Endothelial cell of umbilical vein (primary cell): ENCODE measurements at places on chromosomes 5 and 9.

DNA sequence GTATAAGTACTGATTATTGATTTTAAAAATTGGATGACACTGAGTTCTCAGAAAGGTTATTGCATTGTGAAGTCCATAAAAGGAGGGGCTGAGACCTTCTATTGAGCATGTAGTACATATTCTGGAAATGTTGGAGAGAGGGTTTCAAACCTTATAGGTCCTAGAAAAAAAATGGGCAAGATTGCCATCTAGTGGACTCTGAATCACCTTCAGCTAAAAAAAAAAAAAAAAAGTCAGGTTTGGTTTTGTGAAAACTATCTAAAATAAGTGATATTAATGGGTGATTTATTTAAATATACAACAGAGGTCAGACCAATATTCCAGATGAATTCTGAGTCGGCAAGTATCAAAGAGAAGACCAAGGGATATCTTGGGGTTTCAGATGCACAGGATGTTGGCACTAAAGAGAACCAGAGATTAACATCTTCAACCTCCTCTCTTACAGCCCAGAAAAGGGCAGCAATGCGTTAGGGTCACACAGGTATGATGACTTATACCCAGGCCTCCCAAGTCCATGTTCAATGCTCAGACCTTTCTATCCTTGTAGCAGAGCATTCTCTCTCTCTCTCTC, 109.8 kb upstream of the NMUR2 start:
- no peak overlapping the region for H3K4me3 ChIP-seq
- no peaks in the 10 kb centered on the region for H3K27me3 ChIP-seq
- H3K36me3 ChIP-seq = no peaks in the 10 kb centered on the region

- no peaks in the 10 kb centered on the region for H3K36me3 ChIP-seq
- no peak overlapping the region for H3K4me3 ChIP-seq
- no peak for DNase-seq
- peaks cover 41% of the 10 kb centered on the region for H3K4me1 ChIP-seq
- no peaks in the 10 kb centered on the region for H3K27me3 ChIP-seq
- H3K27ac ChIP-seq = no peak overlapping the region
These were observed 1.9 kb downstream of the NPDC1 start for GRCh38 chr9:137044037-137044436.

DNA sequence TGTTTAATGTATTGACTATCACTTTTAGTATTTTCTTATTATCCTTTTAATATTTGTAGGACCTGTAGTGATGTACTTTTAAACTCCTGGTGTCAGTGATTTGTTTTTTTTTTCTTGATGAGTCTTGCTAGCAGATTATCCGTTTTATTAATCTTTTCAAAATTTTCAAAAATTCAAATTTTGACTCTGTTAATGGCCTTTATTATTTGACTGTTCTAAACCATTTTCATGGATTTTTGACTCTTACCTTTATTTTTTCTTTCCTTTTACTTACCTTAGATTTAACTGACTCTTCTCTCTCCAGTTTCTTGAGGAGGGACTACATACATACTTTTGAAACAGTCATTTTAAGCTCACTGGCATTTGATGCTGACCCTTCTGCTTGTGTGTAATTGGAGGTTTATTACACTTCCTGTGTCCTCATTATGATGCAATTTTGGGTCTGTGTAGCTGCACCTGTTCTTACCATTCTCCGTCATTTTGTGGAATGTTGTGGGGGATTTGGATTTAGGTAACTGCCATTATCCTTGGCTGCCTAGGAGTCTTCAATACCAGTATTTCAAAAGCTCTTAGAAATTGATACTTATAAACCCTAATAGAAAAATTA, 32.0 kb upstream of the EXOC3 start:
- DNase-seq = no peak
- no peak overlapping the region for H3K4me3 ChIP-seq
- peaks cover 13% of the 10 kb centered on the region for H3K4me1 ChIP-seq
- no peak overlapping the region for H3K27ac ChIP-seq
- H3K36me3 ChIP-seq = no peaks in the 10 kb centered on the region

DNA sequence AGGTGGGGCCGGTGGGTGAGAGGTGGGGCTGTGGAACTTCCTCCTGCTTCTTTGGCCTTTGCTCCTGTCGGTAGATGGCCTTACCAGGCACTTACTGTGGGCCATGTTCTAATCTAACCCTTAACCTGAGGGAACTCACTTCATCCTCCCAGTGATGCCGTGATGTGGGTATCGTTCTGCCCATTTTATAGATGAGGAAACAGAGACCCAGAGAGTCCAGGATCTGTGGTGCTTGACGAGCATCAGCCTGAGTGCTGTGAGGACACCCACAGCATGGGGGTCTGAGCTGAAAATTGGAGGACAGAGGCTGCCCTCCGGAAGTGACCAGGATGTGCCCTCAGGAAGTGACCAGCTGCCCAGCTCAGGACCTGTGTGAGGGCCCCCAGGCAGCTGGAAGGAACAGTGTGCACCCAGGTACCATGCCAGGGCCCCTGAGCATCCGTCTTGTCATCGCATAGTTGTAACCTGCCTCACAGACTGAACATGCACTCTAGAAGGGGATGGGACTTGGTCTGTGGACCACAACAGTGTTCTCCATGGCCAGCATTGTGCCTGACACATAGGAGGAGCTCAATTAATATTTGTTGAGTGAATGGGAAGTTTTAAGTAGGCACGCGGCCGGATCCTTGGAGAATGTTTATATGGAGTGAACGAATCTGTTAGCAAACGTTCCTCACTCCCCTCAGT, 8.5 kb downstream of the NEK6 start:
- peak overlapping the region; percentile 87 for H3K27ac ChIP-seq
- no peaks in the 10 kb centered on the region for H3K36me3 ChIP-seq
- H3K27me3 ChIP-seq = no peaks in the 10 kb centered on the region
- peak; percentile 43 for DNase-seq
- no peak overlapping the region for H3K4me3 ChIP-seq

DNA sequence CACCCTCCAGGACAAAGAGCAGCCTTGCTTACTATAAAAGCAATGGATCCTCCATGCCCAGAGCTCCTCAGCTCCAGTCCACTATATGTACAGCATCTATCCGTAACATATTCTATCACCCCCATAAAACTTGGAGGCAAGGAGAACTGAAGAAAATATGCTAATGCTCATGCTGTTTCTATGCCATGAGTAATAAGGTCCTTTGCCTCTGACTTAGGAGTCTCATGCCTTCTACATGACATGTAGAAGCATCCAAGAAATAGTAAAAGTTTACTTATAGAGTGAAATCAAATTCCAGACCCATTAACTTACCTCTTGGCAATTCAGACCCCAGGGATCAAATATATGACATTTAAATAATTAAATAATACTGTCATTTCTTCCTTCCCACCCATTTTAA, 33.7 kb downstream of the SSBP2 start:
- DNase-seq = no peak
- peaks cover 10% of the 10 kb centered on the region for H3K4me1 ChIP-seq
- H3K36me3 ChIP-seq = no peaks in the 10 kb centered on the region
- no peaks in the 10 kb centered on the region for H3K27me3 ChIP-seq
- no peak overlapping the region for H3K27ac ChIP-seq
- no peak overlapping the region for H3K4me3 ChIP-seq

GRCh38 chr5:102700916-102701315, 54.2 kb upstream of the PAM start:
- H3K27ac ChIP-seq = no peak overlapping the region
- H3K36me3 ChIP-seq = no peaks in the 10 kb centered on the region
- no peaks in the 10 kb centered on the region for H3K27me3 ChIP-seq
- no peak for DNase-seq

DNA sequence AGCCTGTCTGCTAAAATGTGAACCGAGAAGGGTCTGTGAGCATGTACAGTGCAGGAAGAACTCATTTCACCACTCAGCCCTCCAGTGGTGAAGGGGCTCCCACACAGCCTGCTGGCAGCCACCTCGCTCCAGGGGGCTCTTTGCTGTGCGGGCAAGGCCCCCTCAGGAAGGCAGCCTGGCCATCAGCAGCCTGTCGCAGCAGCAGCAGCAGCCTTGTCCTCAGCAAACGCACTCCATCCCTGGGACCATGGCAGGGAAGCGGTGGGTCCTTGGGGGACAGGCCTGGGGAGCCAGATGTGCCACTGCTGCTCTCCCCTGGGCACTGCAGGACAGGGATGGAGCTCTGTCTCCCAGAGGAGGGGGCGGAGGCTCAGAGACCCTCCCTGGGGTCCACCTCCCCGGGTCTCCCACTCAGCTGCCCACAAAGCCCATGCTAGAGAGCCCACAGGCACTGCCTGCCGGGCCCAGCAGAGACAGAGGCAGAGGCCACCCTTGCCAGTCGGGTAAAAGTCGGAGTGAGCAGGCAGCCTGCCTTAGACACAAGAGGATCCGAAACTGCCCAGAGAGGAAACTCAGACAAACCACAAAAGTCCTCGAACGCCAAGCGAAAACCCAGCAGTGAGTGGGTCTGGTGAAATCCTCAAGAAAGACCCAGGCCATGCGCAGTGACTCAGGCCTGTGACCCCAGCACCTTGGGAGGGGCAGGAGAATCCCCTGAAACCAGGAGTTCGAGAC, 8.0 kb downstream of the BRD3 start:
- H3K27ac ChIP-seq = no peak overlapping the region
- peaks cover 3% of the 10 kb centered on the region for H3K36me3 ChIP-seq
- no peak overlapping the region for H3K4me3 ChIP-seq

- no peak overlapping the region for H3K27ac ChIP-seq
- no peaks in the 10 kb centered on the region for H3K4me1 ChIP-seq
- DNase-seq = no peak
- H3K4me3 ChIP-seq = no peak overlapping the region
These were observed 15.9 kb downstream of the EBF1 start for GRCh38 chr5:159083548-159084452.

DNA sequence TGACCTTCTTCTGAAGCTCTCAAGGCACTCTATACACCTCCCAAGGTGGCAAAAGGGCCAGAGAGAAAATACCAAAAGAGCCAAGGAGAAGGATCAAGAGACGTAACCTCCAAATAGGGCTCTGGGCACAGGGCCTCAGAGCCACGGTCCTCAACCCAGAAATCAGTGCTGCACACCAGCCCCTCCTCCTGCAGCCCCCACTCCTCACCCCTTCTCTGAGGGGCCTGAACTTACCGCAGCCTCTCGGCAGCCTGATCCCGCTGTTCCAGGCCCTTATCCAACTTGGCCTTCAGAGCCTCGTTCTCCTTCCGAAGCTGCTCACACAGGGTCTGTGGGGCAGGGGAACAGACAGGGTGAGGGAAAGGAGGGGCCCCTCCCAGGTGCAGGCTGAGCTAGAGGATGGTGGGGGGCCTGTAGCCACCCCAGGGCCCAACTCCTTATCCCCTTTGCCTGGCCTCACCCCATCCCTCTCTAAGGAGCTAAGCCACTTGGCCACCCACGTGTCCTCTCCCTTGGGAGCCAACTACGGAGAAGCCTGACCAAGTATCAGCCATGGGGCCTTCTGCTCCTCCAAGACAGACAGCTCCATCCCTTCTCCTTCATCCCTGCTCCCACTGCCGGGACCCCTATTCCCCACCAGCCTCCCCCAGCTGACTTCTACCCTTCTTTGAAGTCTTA, 28.8 kb downstream of the TNIP1 start:
- no peaks in the 10 kb centered on the region for H3K4me1 ChIP-seq
- H3K4me3 ChIP-seq = no peak overlapping the region
- no peak overlapping the region for H3K27ac ChIP-seq
- H3K36me3 ChIP-seq = peaks cover 52% of the 10 kb centered on the region

DNA sequence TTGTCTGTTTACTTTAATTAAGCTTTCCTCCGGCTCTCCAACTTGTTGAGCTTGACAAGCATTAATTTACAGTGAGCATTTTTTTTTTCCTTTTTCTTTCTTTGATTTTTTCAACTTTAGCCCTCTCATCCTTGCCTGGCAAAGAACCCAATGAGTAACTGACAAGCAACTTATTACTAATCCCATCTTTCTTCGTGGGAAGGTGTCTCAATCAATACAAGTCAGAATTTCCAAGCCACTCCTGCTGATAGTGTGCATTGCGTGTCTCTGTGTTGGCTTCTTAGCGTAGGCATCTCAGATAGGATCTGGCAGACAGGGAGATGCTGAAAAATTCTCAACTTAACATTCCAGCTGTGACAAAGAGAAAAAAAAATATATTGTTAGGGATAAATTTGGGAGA, 527.7 kb upstream of the WWC1 start:
- H3K27me3 ChIP-seq = no peaks in the 10 kb centered on the region
- no peak overlapping the region for H3K4me3 ChIP-seq
- no peak for DNase-seq
- no peaks in the 10 kb centered on the region for H3K4me1 ChIP-seq

GRCh38 chr5:172173564-172174153, 14.4 kb downstream of the STK10 start:
- H3K36me3 ChIP-seq = no peaks in the 10 kb centered on the region
- H3K27me3 ChIP-seq = no peaks in the 10 kb centered on the region
- peaks cover 9% of the 10 kb centered on the region for H3K4me1 ChIP-seq

- H3K27ac ChIP-seq = peak overlapping the region; percentile 77
- H3K4me1 ChIP-seq = peaks cover 52% of the 10 kb centered on the region
- no peaks in the 10 kb centered on the region for H3K36me3 ChIP-seq
- H3K4me3 ChIP-seq = peak overlapping the region; percentile 46
- peak; percentile 89 for DNase-seq
These were observed 9.3 kb downstream of the TMEM245 start for GRCh38 chr9:109110329-109111021.

DNA sequence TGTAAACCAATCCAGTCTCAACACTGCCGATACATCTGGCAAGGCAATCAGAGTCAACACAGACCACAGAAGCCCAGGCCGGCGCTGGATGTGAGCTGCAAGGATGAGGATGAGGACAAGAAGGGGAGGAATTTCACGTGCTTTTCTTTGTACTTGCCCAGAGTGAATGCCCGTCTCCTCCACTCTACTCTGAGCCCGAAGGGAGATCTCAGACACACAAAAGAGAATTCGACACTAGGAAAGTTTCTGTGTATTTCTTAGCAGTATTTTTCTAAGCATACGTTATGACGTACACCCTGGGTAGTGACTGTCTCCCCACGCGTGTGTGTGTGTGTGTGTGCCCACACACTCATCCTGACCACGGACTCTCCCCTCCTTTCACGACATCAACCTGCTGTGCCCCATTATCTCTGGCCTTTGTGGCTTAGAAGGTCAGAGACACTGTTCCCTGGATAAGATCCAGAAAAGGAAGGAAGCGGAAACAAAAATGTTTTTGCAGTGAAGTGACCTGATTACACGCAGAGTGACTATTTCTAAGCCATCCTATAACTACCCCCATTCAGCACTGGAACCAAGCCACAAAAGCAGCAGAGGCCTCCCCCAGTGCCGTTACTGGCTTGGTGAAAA, 227.3 kb upstream of the DAPK1 start:
- no peaks in the 10 kb centered on the region for H3K36me3 ChIP-seq
- no peak overlapping the region for H3K27ac ChIP-seq
- H3K4me1 ChIP-seq = peaks cover 11% of the 10 kb centered on the region
- H3K4me3 ChIP-seq = no peak overlapping the region
- DNase-seq = peak; percentile 70
- no peaks in the 10 kb centered on the region for H3K27me3 ChIP-seq

DNA sequence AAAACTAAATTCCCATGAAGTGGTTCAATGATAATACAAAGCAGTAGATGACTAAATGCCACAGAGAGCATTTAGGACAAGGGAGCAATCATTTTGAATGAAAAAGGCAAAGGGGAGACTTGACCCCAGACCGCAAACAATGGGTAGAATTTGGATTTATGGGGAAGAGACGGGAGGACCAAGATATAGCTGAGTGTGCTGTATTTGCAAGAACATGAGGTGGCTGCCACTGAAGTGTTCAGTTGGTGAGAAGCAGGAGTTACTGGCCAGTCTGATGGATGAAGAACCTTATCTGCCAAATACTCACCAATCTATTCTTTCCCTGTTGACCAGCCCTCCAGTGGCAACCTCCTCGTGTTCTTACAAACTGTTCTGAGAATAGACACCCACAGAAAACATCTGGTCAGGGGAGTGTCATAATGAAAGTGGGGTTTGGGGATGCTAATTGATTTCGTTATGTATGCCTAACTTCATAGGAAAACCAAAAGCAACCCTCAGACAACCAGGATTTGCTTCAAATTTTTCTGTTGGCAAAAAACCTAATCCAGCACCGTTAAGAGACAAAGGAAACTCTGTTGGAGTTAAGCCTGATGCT, 19.8 kb downstream of the TDRD7 start:
- H3K4me1 ChIP-seq = no peaks in the 10 kb centered on the region
- no peak overlapping the region for H3K27ac ChIP-seq
- no peak overlapping the region for H3K4me3 ChIP-seq
- no peaks in the 10 kb centered on the region for H3K27me3 ChIP-seq
